ENCODE measurements at places on chromosomes 12 and 14.

DNA sequence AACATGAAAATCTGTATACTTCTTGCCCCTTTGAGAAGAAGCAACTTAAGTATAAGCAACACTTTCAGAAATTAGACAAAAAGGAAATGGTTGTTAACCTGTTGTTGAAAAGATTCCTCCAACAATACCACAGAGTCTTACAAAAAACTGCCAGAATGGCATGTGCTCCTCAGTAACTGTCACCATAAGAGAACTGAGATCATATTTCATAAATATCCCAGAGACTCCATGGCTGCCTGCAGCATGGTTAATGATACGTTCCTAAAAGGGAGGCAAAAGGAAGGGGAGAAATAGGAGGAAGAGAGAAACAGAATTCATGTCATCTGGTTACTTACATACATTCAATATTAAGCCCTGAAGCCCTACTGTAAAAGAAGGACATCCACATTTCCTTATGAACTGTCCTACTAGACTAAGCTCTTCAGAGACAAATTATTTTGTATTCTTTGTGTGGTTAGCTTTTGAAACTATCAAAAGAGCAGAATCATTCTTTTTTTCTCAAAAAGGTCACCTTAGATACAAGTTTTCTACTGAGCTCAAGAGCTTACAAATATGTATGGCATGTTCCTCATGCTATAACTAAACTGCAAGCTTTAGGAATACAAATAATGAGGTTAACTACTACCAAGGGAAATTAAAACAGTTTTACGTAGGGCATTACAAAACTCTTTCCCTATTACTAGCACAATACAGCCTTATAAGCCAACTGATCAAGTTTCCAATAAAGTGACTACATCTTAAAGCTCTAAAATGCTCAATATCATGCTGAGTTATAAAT lies 37.8 kb downstream of the ERGIC2 start:
- DNase-seq = no peak

DNA sequence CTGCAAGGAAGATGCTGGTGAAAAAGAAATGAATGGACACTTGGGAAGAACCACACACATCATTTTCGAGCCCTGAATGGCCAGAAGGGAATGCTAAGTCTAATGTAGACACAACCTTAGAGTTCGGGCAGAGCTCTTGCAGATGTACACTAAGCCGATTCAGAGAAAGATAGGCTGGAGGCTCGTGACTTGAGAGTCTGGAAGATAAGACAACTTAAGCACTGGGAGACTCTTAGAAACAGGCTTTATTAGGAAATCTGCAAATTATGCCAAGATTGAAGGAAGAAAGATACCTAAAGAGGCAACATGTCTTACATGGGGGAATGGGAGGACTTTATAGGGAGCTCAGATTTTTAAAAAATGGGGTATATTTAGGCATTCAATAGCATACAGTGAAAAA lies 13.5 kb downstream of the TBPL2 start:
- no peak for DNase-seq

- no peak for DNase-seq
Observed at GRCh38 chr14:68878908-68879307, 86.0 kb upstream of the ZFP36L1 start.

DNA sequence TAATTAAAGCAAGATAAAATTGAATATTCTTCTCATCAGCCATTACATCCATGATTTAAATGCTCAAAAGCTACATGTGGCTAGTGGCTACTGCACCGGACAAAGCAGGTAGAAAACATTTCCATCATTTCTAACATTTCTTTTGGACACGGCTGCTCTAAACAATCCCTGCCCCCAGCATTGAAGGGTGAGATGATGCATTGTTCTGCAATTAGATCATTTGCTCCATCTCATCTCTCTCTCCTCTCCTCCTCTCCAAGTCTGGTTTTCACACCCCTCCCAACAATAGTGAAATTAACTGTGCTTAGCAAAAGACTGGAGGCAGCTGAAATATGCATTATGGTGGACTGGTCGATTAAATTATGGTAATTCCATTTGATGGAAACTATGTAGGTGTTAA lies 288.5 kb downstream of the KSR2 start:
- DNase-seq = no peak

DNA sequence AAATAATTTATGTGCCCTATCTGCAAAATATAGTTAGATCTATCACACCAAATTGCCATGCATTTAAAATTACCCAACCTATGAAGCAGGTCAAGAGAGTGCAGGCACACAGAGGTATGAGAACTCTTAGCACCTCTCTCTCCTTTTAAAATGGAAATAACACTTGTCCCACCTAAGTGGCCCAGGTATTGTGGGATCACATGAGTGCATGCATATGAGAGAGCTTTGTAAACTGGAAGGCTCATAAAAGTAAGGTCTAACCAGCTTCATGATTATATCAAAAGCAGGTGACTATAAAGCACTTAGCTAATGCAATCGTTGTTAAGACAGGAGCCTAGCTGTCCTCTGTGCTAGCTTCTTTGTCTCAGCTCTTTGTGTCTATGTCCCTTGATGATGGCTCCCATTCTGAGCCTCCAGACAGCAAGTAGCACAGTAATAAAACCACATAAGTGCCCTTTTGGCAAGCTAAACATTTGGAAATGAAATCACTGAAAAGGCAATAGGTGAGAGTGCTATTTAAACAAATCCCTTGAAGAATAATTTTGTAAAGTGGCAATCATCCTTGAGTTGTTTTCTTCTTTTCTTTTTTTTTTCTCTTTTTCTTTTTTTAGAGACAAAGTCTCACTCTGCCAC lies 219.0 kb downstream of the NTF3 start:
- no peak for DNase-seq

GRCh38 chr14:71721791-71722190 lies 210.4 kb upstream of the RGS6 start:
- DNase-seq = no peak

DNA sequence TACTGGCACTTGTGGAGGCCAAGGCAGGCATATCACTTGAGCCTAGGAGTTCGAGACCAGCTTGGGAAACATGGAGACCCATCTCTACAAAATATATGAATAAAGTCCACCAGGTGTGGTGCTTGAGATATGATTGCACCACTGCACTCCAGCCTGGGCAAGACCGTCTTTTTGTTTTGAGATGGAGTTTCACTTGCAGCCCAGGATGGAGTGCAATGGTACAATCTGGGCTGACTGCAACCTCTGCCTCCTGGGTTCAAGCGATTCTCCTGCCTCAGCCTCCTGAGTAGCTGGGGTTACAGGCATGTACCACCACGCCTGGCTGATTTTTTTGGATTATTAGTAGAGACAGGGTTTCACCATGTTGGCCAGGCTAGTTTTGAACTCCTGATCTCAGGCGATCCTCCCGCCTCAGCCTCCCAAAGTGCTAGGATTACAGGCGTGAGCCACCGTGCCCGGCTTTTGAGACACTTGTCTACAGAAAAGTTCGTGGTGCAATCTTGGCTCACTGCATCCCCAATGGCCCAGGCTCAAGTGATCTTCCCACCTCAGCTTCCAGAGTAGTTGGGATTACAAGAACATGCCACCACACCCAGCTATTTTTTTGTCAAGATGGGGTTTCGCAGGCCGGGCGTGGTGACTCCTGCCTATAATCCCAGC lies 16.3 kb upstream of the ATP5F1B start:
- DNase-seq = no peak

- DNase-seq = peak; percentile 10
Observed at GRCh38 chr14:68018598-68018997, 199.0 kb downstream of the RAD51B start.

- no peak for DNase-seq
Observed at GRCh38 chr14:57987051-57987450, 121.2 kb upstream of the SLC35F4 start.

DNA sequence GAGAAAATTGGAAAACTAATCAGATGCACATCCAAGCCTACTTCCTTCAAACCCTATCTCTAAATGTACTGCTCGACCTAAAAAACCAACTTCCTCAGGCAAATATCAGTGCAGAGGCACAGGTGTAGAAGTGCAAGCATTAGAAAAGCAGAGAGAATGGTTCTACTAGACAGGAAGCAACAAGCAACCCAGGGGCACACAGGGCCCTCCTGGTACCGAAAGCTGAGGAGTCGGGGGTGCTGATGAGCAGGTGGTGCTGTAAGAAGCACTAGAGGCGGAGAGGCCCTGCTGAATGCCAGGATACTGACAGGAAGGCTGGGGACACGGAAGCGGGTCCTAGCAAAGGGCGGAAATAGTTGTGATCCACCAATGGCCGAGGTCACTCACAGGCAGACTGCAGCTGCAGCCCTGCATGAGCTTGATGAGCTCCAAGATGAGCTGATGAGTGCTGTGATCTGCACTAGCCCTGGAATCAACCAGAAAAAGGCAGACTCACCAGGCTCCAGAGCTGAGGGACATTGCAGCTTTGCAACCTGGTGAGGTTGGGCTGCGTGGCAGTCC lies 85.9 kb downstream of the TTC7B start:
- no peak for DNase-seq

- no peak for DNase-seq
Observed at GRCh38 chr12:54796991-54797390, 57.3 kb upstream of the MUCL1 start.
